Amniotic stem cell (primary cell): ENCODE measurements at places on chromosomes 1 and 21.

DNA sequence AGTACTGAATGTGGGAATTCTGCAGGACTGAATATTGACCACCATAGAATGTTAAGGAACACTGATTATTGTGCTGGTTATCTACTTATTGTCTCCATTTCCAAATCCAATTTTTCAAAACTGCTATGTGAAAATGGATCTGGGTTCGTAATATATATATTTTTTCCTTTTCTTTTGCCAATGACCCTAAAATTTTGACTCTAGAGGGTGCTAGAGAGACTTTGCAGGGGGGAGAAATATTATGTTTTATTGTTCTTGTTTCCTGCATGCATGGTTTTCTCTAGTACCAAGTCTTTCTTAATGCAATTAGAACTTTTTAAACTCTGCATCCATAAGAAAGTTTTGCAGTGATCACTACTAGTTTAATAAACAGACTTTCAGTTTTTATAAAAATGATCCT is 1256.9 kb downstream of the BRINP3 start:
- no peak for DNase-seq

DNA sequence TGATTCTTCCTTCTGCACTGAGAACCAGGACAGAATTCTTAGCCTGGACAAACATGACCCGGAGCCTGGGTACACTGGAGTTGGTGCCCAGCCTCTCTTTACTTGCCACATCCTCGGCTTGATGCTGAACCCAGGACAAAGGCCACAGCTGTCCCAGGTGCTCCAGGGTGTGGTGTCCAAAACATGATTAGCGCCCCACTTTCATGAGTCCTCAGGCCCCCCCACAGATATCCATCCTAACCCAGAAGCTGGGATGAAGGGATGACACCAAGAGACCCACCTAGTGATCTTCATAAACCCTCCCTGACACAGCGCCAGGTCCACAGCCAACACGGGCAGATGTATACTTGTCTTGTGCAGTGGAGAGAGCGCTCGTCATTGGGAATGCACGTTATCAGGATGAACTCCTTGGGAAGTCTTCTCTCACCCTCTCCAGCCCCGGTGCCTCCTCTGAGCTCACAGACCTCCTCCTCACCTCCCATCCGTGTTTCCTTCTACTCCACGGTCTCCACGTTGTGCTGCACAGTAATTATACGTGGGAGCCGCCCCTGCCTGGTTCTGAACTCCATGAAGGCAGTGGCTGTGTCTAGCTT is 3.6 kb downstream of the ABCA4 start:
- DNase-seq = no peak

DNA sequence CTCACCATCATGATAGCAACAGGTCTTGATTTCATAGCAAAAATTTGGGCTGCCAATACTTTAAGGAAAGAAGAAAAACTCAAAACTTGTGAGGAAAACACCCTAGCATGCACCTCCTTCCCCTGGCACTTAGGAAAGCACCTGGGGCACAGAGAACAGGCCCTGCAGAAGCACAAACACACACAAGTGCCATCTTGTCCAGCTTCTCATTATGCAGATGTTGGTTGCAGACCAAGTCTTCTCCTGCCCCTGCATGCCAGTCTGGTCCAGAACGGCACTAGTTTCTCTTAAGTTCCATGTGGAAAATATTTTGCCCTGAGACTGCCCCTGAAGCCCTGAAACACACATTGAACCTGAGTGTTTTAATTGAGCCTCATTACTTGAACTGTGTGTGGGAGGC is 6.3 kb upstream of the ETV3 start:
- DNase-seq = no peak

- DNase-seq = peak; percentile 64
These were observed 337.6 kb upstream of the SNX7 start for GRCh38 chr1:98323906-98324358.

- DNase-seq = no peak
These were observed 1.2 kb upstream of the IFFO2 start for GRCh38 chr1:18957532-18958300.

DNA sequence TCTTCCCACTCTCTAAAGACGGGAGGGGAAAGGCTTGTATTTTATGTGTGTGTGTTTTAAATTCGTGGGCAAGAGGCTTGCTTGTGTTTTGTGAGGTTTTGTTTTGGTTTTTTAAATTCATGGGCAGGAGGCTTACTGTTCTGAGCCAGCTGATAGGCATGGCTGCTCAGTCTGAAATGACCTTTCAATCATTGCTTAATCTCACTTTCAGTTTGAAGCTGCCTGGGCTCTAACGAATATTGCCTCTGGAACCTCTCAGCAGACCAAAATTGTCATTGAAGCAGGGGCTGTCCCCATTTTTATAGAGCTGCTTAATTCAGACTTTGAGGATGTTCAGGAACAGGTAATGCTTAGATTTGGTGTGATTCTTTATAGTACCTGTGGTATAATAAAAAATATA is 20.3 kb upstream of the TXLNA start:
- no peak for DNase-seq

- DNase-seq = no peak
These were observed 38.6 kb upstream of the IGSF3 start for GRCh38 chr1:116706123-116706522.

DNA sequence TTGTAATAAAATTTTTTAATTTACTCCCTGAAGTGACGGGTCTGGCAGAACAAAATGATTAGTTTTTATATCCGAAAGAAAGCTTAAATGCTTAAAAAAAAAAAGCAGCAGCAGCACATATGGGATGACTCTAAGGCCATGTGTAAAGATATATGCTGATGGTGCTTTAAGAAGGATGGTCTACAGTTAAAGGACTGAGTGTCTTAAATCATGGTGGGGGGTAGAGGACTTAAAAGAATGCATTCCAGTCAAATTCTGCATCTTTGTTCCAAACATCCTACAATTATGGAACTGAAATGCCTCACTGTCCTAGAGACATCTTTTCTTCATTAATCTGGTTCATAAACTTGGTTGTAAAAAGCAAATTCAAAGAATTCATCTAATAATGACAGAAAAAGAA is 7.0 kb downstream of the KDM5B start:
- DNase-seq = no peak

GRCh38 chr21:32545948-32546441 is 39.3 kb downstream of the TCP10L start:
- DNase-seq = no peak

GRCh38 chr1:7232441-7233236 is 447.4 kb downstream of the CAMTA1 start:
- no peak for DNase-seq

- no peak for DNase-seq
These were observed 49.4 kb downstream of the SPATA46 start for GRCh38 chr1:162327144-162327787.

GRCh38 chr1:48645883-48646282 is 130.8 kb downstream of the BEND5 start:
- DNase-seq = no peak

DNA sequence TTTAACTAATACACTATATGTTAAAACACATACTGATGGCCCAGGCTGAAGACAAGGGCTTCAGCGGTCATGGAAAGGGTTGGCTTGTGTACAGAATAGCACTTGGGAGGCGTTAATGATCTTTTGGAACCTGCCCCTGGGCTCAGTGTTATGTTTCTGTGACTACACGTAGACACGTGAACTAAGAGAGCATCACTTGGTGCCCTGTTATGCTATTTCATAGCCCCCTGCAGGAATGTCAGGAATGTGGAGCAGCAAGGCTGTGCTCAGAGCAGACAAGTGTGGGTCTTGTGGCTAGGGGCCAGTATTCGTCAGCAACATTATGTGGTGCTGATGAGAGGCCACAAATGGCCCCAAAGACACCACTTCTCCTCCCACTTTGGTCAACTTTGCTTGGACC is 132.4 kb downstream of the MAP3K21 start:
- no peak for DNase-seq

GRCh38 chr1:27885621-27886352 is 13.4 kb downstream of the THEMIS2 start:
- no peak for DNase-seq

- DNase-seq = no peak
These were observed 3.9 kb downstream of the ID3 start for GRCh38 chr1:23555270-23555985.

GRCh38 chr1:214843281-214843680 is 239.3 kb upstream of the KCNK2 start:
- no peak for DNase-seq

DNA sequence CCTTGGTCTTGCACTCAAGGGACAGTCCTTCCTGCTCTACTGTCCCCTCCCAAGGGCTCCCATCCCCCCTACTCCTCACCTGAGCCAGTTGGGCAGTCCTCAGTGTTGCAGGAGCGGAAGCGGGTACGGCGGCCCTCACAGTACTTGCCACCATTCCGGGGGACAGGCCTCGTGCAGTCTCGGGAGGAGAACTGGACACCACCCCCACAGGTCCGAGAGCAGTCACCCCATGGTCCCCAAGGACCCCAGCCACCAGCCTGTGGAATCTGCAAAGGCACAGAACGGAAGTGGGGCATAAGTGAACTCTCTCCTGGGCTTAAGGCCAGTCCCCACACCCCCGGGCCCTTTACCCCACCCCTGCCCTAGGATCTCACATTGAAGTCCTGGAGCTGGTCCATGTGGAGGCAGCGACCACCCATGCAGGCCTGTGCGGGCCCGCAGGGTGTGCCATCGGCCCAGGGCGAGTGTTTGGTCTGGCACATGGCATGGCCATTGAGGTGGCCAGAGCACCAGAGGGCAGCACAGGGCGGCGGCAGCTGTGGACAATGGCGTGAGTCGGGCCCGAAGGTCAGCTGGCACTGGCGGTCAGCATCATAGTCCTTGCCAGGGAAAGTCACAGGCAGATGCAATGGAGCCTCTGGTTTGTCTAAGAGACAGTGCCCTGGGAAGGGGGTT is 5.2 kb downstream of the ADAMTS4 start:
- no peak for DNase-seq

DNA sequence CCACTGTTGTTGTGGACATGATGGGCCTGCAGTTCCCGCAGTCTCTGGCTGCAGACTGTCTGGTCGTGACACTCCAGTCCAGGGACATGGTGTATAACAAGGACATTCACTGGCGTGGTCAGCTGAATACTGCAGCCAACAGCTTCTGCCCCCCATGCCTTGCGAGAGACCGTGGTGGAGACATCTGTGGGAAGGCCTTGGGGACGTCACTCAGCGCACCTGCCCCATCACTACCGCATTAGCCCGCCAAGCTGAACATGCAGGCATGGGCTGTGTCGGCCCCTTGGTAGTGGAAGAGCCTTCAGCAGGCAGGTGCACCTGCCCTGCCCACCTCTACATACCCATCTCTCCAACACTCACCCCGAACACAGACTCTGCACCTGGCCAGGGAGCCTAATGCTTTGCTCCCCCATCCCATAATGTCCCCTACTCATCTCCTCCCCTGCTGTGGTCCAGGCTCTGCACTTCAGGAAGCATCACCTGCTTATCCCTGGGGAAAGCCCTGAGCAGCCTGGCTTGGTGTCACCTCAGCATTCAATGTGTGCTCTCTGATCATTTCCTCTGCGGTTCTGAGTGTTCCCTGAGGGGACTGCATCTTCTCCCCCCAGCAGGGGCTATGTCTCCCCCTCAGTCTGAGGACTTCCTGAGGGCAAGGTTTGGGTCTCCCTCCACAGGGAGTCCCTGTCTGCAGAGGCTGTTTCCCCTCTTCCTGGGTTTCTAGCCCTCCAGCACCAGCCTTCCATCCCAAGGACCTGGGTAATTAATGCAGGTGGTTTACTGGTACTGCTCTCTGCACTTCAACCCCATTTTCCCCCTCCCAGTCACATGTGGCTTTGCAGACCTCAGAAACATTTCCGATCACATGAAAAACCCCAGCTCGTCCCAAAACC is 3.2 kb downstream of the PGLYRP4 start:
- no peak for DNase-seq

DNA sequence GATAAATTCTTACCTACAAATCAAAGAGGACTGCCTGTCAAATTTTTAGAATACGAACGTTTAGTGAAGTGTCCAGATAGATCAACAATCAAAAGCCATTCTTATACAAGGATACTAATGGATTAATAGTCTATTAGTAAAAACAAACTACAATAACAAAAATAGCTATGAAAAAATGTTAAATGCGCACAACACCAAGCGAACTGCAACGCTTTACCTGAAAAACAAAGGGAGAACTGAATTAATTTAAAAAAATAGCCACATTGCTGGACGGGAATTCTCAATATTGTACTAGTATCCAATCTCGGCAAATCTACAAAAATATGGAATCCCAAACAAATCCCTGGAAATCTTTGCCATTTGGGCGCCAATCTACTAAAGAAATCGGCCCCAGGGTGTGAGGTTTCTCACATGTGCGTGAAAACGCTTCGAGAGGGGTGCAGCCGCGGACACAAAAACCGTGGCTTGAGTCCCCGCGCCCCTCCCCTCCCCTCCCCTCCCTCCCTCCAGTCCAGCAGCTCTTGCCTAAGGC is 55.6 kb downstream of the TRAF5 start:
- DNase-seq = no peak

GRCh38 chr1:236540813-236541465 is 17.2 kb downstream of the LGALS8 start:
- DNase-seq = no peak

DNA sequence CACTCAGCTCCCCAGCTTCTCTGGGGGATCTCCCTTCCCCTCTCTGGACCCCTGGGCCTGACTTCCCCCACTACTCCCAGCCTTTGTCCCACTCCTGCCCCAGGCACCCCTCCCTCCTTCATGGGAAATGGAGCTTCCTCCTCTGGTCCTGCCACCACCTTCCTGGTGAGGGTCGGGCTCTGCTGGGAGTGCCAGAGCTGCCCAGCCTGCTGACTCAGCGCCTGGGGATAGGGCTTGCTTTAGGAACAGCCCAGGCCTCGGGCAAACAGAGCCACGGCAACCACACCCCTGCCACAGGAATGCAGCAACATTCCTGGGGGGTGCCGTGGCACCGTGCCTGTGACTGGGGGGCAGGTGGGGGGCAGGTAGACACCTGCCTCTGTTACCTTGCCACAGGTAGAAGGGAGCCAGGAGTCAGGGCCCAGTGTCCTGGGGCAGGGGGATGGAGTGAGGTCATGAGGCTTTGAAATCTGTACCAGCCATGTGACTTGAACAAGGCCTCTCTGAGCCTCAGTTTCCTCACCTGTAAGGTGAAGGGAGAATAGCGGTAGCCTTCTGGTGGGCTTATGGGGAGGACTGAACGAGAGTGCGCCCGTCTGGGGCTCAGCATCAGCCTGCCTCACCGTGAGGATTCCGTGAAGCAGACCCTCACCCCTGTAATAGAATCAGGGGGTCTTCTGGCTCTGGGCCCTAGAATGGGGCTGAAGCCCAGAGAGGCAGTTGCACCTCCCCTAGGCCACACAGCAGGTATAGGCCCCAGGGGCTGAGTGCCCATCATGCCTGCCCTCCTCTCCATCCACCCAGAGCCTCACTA is 17.8 kb upstream of the EPHA2 start:
- peak; percentile 65 for DNase-seq

DNA sequence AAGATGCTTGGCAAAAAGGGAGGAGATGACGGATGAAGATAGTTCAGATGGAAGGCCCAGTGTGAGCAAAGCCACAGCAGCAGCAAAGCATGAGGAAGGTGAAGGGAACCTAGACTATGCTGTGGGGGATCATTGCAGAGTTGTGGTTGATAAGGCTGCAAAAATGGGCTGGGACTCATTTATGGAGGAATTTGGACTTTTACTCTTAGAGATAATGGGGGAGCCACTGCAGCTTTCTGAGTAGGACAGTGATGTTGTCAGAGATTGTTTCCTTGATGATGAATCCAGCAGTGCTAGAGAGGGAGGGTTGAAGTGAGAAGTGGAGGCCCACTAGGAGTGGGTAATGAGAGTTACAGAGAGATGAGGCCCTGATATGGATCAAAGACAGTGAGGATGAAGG is 2.1 kb upstream of the C8A start:
- no peak for DNase-seq

- DNase-seq = no peak
These were observed 6.8 kb downstream of the SMIM1 start for GRCh38 chr1:3779265-3779911.

GRCh38 chr1:2084306-2084705 is 34.1 kb downstream of the PRKCZ start:
- DNase-seq = no peak
